Activated T-cell treated with anti-CD3 and anti-CD28 coated beads, Interleukin-2, amount 50 U/mL, for 4 hours (primary cell): ENCODE measurements at places on chromosomes 1 and 21. TPM values are rescaled to one million over a fixed set of nuclear protein-coding genes. Genes with fewer than 3 reads are reported as not detected.

The RNU1-1 gene
- total RNA-seq, result 1,616 TPM

DNA sequence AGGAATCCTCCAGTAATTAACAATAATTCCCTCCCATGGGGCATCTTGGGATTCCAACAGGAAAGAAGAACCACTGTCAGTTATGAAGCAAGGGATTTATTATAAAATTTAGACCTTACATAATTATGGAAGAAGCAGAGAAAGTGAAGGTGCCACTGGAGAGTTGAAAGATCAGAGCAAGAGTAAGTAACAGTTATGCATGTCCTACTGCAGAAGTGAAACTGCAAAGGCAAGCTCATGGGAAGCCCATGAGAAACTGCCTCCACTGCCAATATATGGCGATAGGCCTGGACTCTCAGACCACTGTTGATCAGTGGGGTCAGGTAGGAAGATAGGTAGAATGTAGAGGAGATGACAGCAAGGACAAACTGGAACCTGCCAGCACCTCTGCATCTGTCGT, 123.6 kb upstream of the ZNF648 start:
- no peak for DNase-seq

GRCh38 chr1:18870957-18871356, 11.5 kb upstream of the TAS1R2 start:
- DNase-seq, result no peak

The FAM72C gene
- total RNA-seq, result 1.9 TPM

DNA sequence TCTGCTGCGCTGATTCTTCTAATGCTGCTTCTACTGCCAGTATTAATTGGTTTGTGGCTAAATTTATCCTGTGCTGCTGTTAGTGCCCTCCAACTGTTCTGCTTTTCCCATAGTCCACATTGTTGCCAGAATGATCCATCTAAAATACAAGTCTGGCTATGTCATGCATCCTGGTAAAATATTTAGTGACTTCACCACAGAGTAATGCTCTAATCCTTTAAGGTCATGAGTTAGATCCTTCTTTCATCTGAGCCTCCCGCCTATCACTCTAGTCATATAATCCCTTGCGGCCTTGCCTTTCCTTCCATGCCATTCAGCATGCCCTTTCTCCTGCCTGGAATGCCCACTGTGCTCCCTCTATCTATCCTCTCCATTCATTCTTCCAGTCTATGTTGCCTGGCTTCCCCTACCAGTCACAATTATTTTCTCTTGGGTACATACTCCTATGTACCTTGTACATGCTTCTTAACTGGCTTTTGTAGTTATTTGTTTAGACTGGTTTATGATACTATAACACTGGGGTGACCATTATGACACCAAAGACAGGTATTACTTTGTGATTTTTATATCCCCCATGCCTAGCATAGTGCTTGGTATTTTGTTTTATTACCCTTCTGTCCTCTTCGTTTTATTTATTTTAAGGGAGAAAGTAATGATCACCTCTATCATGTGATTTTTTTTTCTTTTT, 144.0 kb downstream of the MAGI3 start:
- no peak for DNase-seq

DNA sequence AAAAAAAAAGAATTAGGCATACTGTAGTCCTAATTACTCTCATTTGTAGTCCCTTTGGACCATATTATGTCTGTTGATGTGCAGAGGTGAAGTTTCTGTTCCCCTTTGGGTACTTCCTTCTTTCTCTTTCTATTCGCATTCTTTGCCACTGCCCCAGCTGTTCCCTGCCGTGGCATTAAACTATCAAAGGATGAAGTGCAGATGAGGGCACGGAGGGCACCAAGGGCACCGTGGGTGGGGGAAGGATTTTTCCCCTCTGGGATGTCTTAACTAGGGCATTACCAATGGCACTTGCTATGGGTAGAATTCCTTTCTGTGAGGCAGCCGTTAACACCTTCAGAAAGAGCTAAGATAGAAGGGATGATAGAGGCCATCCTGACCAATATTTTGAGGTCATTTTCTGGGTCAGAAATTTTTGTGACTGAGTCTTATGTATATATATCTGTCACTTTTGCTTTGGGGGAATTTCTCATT, 4.9 kb upstream of the MAPKAPK2 start:
- DNase-seq, result no peak

GRCh38 chr1:197526736-197527371, 248.4 kb downstream of the DENND1B start:
- DNase-seq, result no peak

DNA sequence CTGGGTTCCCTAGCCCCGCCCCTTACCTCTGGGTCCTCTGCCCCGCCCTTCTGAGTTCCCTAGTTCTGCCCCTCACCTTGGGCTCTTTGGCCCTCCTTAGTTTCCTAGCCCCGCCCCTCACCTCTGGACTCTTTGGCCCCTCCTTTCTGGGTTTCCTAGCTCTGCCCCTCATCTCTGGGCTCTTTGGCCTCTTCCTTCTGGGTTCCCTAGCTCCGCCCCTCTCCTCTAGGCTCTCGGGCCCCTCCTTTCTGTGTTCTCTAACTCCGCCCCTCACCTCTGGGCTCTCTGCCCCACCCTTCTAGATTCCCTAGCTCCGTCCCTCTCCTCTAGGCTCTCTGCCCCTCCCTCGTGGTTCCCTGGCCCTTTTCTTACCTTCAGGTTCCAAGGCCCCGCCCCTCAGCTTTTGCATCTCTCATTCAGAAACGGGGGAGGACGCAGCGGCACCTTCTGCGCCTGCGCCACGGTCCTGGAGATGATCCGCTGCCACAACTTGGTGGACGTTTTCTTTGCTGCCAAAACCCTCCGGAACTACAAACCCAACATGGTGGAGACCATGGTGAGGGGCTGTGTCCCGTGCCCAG, 88.5 kb downstream of the PTPRU start:
- DNase-seq, result no peak

GRCh38 chr1:41338820-41339219, 22.4 kb upstream of the FOXO6 start:
- no peak for DNase-seq
